ENCODE measurements at places on chromosomes 1 and 21.

GRCh38 chr1:175410560-175410959 lies 218.0 kb upstream of the KIAA0040 start:
- DNase-seq = no peak

GRCh38 chr21:43609501-43610340 lies 49.6 kb downstream of the HSF2BP start:
- DNase-seq = peak; percentile 85

DNA sequence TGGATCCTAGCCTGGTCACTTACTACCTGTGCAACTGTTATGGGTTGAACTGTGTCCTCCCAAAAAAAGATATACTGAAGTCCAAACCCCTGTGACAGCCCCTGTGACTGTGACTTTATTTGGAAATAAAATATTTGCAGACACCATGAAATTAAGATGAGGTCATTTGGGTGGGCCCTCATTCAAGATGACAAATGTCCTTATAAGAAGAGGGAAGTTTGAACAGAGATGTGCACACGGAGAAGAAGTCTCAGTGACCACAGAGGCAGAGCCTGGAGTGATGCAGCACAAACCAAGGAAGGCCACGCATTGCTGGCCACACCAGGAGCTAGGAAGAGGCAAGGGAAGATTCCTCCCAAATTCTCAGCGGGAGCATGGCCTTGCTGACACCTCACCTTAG lies 249.7 kb upstream of the RUNX1 start:
- DNase-seq = no peak

GRCh38 chr1:39177706-39178105 lies 26.8 kb upstream of the MACF1 start:
- no peak for DNase-seq

DNA sequence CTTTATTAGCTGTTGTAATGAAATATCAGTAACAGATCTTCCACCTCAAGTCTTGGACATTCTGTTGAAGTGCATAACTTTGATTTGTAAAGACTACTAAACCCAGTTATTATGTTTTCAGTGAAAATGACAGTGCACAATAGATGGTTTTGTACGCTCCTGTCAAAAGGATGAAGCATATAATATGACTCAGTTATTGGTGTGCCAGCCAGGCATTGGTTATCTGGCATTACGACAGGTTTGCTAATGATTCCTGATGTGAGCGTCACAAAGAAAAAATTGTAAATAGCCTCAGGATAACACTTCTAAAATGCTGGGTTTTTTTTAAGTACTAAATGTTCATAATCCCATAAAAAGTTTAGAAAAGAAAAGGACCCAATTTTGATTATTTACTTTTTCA lies 147.9 kb downstream of the MAGI3 start:
- no peak for DNase-seq

DNA sequence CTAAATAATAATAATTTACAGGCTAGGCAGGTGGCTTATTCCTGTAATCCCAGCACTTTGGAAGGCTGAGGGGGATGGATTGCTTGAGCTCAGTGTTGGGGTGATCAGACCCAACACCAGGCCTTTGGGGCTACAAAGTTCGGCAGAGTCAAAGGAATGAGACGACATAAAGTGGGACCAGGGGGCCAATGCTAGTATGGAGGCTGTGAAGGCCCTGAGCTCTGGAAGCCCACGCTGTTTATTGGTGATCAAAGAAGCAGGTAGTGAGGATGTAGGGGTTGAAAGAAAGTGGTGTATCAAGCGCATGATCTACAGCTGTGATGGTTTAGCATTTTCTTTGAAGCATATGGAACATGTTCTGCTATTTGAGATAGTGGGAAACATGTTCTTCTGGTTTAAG lies 5.6 kb downstream of the BTBD8 start:
- peak; percentile 9 for DNase-seq

DNA sequence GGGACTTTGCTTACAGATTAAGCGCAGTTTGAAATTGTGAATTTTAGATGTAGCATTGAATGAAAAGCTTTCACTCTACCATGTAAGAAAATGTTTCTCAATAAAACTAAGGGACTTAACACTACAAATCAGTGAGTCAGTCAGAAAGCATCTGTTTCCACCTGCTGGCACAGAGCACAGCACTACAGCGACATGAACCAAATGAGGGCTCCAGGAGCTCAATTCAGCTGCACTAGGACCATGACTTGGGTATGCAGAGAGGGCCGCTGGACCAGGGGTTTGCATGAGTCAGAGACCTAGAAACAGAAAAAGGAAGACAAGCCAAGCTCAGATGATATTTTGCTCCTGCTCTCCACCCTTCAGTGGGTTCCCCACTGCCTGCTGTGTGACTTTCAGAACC lies 5.2 kb downstream of the SUSD4 start:
- no peak for DNase-seq

GRCh38 chr1:200323856-200324400 lies 85.9 kb downstream of the ZNF281 start:
- no peak for DNase-seq

GRCh38 chr1:115977499-115978258 lies 1.4 kb downstream of the SLC22A15 start:
- DNase-seq = peak; percentile 84

- no peak for DNase-seq
These were observed 577.4 kb upstream of the PBX1 start for GRCh38 chr1:163981500-163982030.

DNA sequence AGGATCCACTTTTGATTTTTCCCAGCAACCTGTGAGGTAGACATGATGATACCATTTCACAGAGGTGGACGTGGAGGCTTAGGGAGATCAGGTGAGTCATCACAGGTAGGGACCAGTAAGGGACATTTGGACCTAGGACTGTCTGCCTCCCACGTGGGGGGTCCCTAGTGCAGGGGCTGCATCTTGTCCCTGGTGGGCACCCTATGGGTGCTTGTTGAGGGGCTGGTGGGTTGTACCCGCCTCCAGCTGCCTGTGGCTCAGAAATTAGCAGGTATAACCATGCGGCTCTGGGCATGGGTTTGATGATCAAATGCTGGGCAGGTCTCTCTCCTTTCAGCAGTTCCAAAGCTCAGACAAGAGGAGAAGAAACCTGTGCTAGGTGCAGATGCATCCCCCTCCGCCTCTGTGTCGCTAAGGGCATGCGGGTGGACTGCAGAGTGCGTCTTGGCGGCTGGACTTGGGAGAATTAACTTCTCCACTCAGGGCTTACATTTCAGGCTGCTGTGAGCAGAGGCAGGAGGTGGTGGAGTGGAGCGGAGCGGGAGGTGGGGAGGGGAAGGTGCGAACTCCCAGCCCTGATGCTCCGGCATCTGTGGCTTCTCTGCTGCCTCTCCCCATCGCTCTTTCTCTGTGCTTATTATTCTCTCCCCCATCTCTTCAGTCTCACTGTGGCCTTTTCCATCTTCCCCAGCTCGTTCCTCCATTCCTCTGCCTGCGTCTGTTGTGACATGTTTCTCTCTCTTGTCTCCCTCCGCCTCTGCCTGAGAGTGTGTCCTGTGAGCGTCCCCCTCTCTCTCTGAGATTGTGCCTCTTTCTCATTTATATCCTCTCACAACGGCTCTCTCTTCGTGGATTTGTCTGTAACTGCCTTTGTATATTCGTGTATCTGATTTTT lies 146.8 kb downstream of the PTPRU start:
- DNase-seq = no peak

All from cardiac muscle cell (in vitro differentiated cells and primary cell).